Mesothelial cell of epicardium (in vitro differentiated cells): ENCODE measurements at places on chromosomes 6 and 20.

GRCh38 chr6:158061709-158062461, 80.2 kb downstream of the SYNJ2 start:
- DNase-seq: no peak

- no peak for DNase-seq
Measured at GRCh38 chr6:72976484-72976883, 248.8 kb downstream of the KHDC1L start.

GRCh38 chr6:26196846-26197635, 109.8 kb downstream of the HFE start:
- DNase-seq: peak; percentile 73

- DNase-seq: no peak
Measured at GRCh38 chr6:105024803-105025202, 67.9 kb downstream of the LIN28B start.

GRCh38 chr6:17519120-17519519, 81.0 kb upstream of the FAM8A1 start:
- DNase-seq: no peak
